ENCODE measurements at places on chromosomes 3 and 15. TPM values are rescaled to one million over a fixed set of nuclear protein-coding genes. Genes with fewer than 3 reads are reported as not detected.

PGBD4 gene
- total RNA-seq: 0.76 TPM

GRCh38 chr15:36882487-36883131 is 217.7 kb downstream of the MEIS2 start:
- DNase-seq: no peak

DNA sequence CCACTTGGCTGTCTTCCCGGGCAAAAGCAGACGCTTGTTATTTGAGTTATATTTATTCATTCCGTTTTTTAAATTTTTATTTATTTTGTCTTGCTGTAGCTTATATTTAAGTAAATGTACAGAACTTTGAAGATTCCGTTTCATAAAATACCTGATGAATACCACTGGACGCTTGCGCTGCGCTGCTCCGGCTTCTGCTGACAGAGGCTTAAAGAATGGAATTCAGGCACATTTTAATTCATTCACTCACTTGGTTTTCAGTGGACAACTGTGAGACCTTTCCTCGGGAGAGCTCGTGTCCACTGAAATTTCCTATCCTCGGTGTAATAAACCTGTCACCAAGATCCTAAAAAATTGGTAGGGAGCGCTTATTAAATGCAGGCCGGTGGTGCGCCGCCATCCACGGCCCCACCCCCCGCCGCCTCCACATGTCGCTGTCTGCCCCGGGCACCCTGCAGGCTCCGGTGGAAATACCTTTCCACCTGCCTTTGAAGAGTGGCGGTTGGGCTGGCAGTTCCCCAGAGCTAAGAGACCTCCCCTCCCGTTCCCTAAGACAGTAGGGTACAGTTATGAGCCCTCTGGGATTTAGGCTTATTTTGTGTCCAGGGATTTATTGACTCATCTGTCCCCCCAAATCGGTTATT is 62.5 kb upstream of the UBE2E1 start:
- peak; percentile 63 for DNase-seq

SLC28A2 gene
- not detected for total RNA-seq

DNA sequence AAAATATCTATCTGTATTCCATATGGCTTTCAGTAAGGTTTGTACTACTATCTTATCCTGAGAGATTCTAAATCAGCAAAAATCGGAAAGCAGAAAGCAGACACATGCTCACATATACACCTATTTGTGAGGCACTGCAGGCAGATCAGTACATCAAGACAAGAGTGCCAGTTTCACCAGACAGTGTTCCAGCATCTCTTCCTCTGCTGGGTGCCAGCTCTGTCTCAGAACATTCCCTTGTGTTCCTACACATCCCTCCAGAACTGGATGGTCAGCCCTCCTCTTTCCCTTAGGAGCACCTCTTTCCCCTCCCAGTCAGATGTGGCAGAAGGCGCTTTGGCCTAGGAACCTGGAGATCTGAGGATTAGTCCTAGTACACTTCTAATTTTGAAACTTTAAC is 121.3 kb upstream of the IL12A start:
- no peak for DNase-seq

GRCh38 chr3:31100519-31100918 is 206.1 kb upstream of the GADL1 start:
- no peak for DNase-seq

GRCh38 chr3:69460034-69460433 is 74.1 kb upstream of the FRMD4B start:
- no peak for DNase-seq

DNA sequence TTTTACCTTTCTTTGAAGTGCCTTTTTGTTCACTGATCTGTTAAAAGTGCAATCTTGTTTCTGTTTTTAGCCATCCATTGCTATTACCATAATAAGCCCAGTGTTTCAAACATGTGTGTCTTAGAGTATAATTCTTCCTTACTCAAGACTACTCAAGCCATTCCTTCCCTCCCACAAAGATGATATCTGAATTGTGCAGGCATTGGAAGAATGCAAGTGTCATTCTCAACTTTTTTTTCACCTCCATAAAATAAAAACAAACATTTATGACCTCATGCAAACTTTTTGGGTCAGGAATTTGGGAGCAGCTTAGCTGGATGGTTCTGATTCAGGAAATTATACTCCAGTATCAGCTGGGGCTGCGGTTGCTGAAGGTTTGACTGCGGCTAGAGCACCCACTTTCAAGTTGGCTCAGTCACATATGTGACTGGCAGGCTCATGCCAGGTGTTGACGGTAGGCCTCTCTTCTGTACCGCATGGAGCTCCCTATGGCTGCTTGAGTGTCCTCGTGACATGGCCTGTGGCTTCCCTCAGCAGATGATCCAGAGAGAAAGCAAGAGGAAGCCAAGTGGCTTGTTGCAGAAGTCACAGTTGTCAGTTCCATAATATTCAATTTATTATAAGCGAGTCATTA is 490.8 kb downstream of the CNTN4 start:
- DNase-seq: no peak

DNA sequence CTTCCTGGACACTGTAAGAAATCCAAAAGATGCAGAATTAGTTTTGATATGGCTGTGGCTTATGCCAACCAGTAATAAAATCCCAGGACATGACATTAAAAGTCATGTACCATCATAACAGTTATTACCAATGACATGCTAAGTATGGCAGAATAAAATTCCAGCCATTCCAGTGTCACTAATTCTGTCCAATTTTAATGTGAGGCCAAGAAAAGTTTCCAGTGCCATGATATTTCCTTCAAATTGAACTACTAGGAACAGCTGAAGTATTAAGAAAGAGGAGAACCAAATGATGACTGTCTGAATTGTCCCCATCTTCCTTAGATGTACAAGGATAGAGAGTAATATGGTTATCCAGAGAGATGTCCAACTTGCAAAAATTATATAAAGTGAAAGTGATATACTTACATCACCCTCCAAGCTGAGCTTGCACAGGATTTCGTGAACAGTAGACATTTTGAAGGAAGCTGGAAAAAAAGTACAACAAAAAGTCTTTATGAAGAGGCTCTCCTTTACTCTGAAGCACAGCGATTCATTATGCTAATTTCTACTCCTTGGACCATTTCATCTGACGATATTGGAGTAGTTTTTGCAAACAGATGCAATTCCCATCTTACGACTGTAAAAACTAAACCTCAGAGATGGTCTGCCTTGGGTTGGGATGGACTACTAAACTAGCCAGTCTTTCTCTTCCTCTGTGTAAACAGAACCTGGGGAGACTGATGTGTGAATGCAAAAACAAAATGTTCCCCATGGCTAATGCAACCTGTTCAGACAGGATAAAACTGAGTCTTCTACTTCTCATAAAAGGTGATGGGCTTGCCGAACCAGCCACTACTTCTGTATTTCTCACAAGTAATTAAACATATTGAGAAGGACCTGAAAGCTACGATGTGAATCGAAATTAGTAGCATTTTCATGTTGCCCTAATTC is 11.9 kb downstream of the ANXA2 start:
- no peak for DNase-seq

DNA sequence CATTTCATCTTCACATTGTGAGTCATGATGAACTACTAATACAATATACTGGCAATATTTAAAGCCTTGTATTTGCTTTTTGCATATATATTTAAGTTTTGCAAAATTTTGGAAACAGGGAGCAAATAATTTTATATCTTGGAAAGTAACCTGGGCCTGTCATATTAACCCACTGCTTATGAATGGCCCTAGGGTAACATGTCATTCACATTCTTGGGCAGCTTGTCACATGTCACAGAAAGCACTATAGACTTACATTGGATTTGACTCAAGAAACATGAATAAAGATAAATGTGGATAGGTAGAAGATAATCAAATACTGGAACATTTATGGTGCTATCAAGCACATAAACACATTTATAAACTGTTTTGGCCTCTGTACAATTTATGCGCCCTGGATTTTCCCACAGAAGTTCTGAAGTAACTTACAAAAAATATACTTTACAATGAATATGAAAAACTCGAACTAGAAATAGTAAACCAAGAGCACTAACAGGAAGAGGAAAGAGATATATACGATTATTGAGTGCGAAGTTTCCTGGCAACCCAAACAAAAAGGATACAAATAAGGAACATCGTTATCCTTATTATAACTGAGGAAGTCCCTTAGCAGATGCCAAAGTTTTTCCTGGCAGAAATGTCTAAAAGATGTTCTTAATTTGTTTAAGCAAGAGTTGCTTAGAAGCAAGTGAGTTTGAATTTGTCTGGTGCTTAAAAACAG is 257.2 kb downstream of the RBMS3 start:
- DNase-seq: no peak

- no peak for DNase-seq
Measured at GRCh38 chr15:78437107-78437761, 782 bp upstream of the IREB2 start.

DNA sequence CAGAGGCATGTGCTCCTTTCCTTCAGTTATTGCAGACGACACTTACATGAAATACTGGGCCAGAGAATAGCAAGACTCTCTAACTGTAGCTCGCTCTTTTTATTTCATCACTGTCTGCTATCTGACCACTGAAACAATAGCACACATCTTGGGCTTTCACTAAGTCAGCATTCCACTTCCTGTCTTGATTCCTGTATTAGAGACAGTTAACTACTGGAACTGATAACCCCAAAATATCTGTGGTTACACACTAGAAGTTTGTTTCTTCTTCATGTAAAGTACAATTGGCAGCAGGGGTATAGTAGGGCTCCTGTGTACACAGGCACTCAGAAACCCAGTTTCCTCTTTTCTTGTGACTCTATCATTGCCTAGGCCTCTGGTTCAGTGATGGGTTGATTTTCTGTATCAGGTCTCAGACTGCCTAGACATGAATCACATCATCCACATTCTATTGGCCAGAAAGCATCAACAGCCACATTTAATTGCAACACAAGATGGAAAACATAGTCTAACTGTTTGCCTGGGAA is 230.2 kb upstream of the CD96 start:
- DNase-seq: no peak

EID1 gene
- 135 TPM for total RNA-seq

- no peak for DNase-seq
Measured at GRCh38 chr3:129686941-129687340, 80.5 kb upstream of the PLXND1 start.

DNA sequence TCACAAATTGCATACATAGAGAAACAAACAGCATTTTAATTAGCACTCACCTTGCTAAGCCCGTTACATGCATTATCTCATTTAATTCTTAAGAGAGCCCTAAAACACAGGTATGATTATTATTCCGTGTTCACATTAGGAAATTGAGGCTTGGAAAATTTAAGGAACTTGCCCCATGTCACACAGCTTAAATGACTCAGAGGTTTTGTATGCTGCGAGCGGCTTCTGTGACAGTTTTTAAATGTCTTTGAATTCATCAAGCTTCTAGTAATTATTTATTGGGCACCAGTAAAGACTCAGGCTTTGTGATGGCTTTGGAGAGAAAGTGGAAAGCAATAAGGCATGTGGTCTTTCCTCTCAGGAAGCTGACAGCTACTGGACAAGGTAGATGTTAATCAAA is 166.7 kb upstream of the THBS1 start:
- no peak for DNase-seq

- no peak for DNase-seq
Measured at GRCh38 chr3:191637611-191638010, 176.6 kb downstream of the PYDC2 start.

GPR15 gene
- not detected for total RNA-seq

MUSTN1 gene
- total RNA-seq: 0.84 TPM

DNA sequence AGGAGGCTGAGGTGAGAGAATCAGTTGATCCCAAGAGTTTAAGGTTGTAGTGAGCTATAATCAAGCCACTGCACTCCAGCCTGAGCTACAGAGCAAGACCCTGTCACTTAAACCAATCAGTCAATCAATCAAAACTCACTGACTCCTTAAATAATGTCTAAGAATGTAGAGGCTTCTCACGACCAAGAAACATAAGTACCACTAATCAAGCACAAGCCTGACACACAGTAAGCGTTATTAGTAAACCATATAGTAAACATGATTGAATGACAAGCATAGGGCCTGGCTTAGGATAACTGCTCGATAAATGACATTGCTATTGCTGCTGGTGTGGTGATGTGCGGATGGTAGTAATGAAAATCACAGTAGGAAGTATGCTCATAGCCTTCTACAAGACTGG is 29.4 kb downstream of the C3orf85 start:
- no peak for DNase-seq

CCDC54 gene
- total RNA-seq: not detected

- DNase-seq: no peak
Measured at GRCh38 chr3:39668420-39668819, 141.0 kb upstream of the MYRIP start.

LEKR1 gene
- total RNA-seq: not detected

XRN1 gene
- 12.3 TPM for total RNA-seq

GRCh38 chr3:120349855-120350125 is 636 bp upstream of the LRRC58 start:
- no peak for DNase-seq

LPP gene
- 53.3 TPM for total RNA-seq

ZNF660 gene
- total RNA-seq: 11.7 TPM

PLA2G4D gene
- total RNA-seq: 0.33 TPM

GRCh38 chr3:59783468-59783988 is 733.7 kb upstream of the CFAP20DC start:
- no peak for DNase-seq
